ENCODE measurements at places on chromosomes 2 and 18.
A peak's percentile ranks its signal among the peaks of the same experiment; 100 is the strongest.

- no peak for DNase-seq
Measured at GRCh38 chr18:73023975-73024374, 156.2 kb upstream of the NETO1 start.

DNA sequence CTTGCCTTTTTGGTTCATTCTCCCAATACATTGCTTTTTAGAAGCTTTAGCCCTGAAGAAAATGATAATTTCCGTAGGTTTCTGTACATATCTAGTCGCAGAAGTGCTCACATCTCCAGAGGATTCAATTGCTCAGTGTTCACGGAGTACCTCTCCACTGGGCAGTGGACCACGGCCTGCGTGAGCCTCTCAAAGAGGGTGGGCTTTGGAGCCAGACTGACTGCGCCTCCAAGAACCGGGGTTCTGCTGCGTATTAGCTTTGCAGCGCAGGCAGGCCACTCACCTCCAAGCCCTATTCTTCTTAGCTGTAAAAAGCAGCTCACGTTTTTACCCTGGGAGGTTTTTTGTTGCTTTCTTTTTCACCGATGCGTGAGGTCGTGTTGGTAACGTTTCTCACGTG, 35.4 kb downstream of the NTSR2 start:
- DNase-seq = no peak

GRCh38 chr2:149221898-149222297, 108.5 kb upstream of the LYPD6 start:
- no peak for DNase-seq

GRCh38 chr2:167196461-167197252, 308.4 kb downstream of the XIRP2 start:
- no peak for DNase-seq

DNA sequence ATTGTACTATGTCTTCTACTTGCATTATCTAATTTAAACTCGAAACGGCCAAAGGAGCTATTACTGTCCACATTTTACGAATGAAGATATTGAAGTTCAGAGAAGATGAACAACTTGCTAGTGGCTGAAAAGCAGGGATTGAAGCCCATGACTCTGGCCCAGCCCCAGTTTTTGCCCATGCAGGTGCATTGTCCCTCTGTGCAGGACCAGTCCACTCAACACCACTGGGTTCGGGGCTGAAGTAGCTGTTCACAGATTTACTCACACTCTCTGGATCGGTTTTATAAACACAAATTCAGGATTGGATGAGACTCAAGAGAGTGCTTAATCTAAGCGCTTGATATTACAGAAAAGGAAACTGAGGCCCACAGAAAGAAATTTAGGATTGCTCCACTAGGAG, 1.4 kb upstream of the IHH start:
- DNase-seq = no peak

DNA sequence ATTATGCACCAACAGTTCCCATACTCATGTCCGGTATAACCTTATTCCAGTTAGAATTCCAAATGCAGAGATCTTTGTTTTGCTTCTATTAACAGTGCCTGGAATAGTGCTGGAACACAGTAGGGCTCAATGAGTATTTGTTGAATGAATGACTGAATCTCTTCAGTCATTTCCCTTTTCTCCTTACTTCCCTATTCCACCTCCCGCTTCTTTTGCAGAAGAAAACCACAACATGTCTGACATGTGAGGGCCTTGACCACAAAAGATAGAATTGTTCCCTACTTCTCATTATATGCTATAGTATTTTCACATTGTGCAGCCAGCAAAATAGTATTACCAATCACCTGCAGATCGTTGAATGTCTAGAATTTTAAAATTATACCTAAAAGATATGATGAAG, 19.5 kb upstream of the HNRNPLL start:
- DNase-seq = no peak

DNA sequence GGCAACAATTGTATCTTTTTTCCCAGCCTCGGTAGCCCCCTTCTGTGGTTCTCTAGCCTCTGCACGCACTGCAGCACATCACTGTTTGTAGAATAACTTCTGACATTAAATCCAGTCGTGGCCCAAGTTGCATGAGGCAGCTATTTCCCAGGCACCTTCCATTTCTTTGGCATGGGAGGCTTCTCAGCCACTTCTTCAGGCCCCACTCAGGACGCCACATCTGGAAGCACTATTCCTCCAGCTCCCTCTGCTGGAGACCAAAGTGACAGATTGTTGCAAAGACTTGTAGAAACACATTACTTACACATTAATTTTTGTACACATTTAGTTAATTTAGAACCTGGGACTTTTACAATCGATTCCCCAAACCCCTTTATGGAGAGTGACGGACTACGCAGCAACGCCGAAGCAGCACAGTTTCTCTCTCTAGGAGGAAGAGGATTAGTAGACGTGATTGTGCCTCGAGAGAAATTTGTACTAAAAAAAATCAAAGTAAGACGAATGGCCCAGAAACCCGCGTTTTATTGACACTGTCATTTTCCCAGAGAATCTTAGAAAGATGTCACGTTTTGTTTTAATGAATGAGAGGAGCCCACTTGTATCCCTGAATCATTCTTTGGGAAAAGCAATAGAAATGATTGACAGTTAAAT, 57.8 kb upstream of the RGPD5 start:
- peak; percentile 13 for DNase-seq

- DNase-seq = no peak
Measured at GRCh38 chr2:3503046-3503445, 16.3 kb downstream of the ADI1 start.

DNA sequence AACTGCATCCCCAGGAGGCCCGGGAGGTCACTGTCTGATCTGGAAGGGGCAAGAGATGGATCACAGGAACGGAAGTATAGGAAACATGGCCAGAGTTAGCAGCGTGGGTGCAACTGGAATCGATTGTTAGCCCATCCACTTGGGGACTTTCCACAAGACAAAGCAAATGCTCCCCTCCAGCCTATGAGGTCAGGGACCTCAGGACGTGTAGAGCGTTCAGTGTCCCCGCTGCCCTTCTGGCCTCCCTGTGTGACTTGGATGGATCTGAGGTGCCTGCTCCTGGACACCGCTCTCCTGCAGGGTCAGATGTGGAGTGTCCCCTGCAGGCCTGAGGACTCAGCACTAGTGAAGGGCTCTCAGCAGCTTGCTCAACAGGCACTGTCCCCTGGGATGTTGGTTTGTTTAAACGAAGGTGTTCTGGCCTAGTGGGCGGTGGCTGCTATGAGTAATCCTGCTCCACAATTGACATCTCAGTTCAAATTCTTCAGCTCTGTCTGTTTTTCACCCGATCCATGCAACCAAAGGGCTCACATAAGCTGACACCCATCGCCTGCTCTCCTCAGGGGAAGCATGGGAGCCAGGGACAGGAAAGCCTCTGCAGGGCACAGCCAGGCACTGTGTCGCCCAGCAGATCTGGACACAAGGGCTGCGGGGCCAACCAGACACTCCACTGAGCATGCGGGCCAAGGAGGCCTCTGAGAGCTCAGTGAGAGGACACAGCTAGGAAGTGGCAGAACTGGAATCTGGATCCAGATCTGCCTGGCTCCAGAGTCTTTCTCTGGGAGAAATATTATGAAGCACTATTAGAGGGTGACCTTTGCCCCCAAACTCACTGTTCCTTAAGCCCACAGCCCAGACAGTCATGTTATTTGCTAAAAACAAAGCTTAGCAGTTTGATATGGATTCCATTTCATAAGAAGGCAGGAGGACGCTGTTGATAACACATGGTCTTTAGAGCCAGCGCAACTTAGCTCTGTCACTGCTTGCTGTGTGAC, 78.5 kb downstream of the RHOB start:
- no peak for DNase-seq

DNA sequence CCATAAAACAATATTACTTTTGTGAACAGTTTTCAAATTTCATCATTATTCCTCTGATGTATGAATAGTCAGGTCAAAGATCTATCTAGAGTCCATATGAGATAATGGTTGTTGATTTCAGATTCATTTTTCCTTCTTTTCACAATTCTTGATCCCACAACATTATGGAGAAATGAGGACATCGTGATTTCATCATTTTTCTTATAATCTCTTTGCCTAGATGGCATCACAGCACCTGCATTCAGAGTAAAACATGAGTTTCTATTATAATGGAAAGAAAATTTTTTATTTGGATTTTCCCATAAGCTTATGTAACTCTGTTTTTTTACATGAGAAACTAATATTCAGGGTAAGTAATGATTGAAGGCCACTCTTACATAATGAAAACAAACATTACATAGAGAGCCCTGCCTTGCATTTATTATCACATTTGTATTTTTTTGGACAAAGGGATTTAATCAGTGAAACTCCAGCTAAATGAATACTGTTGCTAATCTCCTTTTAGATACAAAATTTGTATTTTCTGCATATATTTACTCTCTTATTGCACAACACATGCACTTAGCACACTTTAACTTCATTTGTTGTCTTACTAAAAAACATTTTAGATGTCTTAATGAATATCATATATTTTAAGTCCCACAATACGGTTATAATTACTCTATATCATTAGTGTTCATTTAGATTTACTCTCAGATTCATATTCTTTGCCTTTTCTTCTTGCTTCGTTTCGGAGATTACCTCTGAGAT, 188.4 kb upstream of the KYNU start:
- DNase-seq = no peak

DNA sequence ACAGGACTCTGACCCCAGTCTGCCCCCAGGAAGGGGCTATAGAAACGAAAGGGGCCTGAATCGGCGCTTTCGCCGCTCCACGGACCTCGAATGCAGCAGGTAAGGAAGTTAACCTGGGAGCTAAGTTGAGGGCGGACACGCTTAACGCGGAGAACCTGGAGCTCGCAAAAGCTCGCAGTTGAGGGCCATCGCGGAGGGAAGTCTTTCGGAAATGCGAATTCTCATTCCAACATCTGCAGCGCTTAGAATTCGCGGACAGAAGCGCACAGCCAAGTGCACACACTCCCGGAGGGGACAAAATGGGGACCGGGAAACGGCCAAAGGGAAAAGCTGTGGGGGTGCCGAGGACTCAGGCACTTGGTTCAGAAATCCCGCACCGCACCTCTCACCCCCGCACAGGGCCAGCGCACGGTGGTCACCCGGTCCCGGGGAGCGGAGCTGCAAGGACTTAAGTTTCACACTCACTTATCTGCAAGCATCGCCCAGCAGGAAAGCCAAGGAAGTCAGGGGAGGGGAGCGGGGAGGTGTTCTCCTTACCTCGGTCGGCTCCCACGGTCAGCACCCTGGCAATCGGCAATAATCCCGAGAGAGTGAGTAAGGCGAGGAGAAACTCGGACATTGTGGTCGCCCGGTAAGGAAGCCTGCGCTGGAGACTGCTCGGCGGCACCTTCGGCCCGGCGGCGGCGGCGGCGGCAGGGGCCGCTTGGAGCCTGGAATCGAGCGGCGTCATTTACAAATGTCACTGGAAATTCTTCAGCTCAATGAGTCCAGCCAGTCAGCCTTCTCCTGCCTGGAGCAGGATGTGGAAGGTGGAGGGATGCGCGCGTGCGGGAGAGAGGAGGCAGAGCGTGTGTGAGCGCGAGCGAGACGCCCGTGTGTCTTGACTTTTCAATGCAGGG, 456 bp downstream of the LRP1B start:
- DNase-seq = peak; percentile 47

DNA sequence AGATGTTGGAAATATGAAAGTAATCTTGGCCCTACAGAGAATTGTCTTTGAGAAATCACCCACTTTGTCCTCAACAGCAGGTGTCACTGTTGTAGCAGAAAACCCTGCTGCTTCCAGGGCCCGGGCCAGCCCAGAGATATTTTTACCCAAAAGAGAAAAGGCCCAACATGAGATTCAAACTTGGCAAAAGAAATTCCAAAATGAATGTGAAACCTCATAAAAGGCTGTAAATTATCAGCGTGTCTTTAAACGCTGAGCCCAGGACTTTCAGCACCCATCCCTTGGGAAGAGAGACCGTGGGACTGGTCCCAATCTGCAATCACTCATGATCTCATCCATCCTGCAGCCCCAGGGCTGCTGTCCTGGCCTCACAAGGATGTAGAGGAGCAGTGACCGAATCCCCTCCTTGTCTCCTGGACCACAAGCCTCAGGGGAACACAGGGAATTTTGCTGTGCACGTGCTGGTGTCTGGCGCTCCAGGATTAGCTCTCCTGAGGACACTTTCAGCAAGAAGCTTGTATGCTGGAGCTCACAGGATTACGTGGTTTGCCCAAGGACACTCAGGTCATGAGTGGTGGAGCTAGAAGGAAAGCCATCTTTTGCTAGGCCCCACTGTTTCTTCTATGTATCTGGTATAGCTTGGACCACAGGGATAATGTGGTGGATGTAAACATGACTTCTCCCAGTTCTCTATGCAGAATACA, 202.1 kb downstream of the RNF144A start:
- DNase-seq = no peak

DNA sequence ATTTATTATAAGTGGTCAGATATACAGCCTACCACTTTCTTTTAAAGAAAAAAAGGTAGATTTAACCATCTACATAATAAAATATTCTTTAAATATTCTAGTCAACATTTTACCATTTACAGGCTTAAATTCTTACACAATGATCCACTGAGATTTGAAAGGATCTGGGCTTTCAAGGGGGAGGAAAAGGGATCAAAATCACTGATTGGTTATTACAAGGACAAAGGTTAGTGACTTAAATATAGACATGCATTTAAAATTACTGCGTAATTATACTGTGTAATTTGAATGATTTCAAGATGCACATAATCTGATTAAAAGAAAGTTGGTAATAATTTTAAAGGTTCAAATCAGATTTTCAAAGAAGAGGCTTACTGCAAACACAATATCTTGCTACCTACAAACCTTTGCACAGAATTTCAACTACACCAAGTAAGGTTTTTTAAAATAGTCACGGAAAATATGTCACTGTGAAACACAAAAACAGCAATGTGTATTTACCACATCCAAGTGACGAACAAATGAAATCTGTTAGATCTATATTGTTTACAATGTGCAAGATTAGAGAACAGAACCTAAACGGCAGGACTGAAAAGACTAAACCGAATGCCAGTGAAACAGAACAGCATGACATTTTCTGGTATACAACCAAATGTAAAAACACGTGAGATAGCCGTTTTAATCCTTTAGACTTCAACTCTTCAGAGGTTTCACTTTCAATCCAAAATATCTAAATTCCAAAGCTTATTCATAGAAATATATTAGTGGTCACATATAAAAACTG, 40.8 kb downstream of the RTN4 start:
- DNase-seq = no peak

- no peak for DNase-seq
Measured at GRCh38 chr2:10768063-10768507, 44.5 kb downstream of the PDIA6 start.

- DNase-seq = no peak
Measured at GRCh38 chr18:56889621-56890020, 238.5 kb downstream of the WDR7 start.

- no peak for DNase-seq
Measured at GRCh38 chr2:20073460-20073859, 22.0 kb upstream of the LAPTM4A start.

DNA sequence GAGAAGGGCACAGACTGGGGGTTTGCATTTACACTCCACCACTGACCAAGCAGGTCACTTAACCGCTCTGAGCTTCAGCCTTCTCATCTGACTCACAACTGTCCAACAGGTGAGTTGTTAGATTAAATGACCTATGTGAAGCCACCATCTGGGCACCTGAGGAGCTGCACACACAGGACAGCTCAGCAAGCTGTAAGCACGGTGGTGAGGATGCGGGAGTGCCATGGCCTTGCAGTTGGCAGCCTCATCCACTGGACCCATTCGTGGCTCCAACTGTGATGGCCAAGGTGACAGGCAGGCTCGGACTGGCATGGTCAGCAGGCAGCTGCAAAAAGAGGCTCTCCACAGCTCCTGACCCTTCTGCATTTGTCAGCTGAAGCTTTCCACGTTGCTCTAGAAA, 23.3 kb upstream of the AMMECR1L start:
- no peak for DNase-seq

Measured in brain pericyte (primary cell).